ENCODE measurements at places on chromosomes 4 and X.

- DNase-seq: no peak
These were observed 199.6 kb downstream of the BCOR start for GRCh38 chrX:39898147-39898546.

DNA sequence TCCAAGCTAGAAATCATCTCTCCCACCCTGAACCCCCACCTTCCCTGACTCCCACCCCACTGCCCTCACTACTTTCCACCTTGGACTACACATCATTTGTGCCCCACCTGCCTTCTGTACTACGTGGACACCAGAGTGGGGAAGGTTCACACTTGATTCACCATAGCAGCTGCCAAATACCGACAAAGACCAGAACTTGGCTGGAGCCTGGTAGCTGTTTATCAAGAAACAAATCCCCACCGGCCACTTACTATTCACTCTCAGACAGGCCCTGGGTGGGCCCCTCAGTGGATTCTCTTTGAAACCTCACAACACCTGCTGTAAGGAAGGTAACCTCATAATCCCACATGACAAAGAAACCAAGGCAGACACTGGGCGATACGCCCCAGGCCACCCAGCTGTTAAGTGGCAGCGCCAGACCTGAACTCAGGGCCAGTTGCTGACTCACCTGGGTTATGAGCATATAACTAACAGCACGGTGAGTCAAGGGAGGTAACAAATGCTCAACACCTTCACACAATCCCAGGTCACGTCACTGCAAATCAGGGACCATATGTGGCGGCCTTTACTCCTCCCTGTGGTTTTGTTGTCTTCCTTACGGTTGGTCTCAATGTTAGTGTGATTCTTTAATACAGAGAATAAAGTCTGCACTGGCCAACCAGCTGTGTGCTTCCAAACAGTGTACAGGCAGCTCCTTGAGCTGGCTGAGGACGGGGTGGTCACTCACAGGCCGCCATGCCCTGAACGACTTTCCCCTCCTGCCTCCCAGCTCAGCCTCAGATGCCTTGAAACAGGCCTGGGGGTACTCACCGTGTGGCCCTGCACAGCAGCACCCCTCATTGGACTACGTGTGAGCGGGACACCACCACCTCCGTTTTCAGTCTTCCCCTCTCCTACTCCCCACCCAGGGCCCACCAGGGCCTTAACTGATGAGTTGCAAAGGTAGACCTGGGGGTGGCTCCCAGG is 7.5 kb downstream of the WDR1 start:
- DNase-seq: no peak

DNA sequence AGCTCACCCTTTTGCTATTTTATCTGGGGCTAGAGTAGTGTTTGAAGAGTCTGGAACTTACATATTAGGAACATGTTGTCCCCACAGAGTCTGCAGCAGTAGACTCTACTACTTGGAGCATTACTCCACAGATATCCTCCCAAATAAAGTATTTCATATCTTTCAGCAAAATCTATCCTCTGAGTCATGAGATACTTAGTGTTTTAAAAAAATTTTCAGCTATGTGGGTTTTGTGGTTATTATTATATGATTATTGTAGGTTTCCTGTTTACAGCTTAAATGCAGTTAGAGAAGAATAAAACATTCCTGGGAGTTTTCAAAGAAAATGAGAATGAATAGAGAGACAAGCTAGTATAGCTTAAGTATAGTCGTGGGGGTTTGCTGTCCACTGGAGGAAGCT is 30.9 kb downstream of the PAGE2 start:
- DNase-seq: no peak

DNA sequence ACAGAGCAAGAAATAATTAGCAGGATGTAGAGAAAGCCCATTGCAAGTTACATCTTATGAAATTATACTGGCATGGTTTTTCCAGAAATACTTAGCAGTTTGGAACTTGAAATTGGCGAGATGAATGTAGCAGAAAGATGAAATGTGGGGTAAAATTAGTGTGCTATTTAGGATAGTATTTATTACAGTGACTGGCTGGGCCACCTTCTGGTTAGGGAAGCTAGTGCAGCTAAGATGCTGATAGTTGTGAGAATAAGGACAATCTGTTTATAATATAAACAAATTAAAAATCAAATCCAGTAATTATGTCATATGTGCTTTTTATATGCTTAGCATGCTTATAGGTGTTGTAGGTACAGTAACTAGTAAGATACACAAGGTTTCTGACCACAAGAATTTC is 74.8 kb downstream of the IL15 start:
- DNase-seq: no peak

GRCh38 chr4:7546152-7546808 is 111.5 kb upstream of the PSAPL1 start:
- no peak for DNase-seq

DNA sequence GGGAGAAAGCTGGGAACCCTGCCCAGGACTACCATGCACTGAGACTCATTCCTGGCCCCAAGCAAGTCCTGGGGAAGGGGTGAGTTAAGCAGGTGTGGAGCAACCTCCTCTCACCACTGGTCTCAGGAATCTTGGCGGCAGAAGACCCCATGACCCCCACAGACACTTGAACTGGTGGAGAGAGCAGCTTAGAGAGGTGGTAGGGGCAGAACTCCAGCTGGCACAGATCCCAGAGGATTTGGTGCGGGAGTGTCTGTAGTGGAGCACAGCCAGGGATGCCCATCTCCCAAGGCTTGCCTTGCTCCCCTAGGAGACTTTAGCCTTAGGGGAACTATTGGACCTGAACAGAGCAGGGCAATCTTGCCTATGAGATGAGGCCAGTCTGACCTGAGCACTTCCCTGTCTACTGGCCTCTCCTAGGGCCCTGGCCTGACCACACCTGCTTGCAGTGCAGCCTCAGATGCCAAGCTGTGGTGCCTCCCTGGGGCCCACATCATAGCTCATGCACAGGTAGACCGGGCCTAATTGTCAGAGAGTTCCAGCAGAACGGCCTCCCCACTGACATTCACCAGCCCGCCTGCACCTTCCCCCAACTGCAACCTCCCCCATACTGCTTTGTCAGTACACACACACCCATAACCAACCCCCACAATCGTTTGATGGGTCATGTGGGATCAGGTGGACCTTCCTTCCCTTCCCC is 78.0 kb downstream of the NAA11 start:
- DNase-seq: no peak

- no peak for DNase-seq
These were observed 227.0 kb downstream of the C4orf33 start for GRCh38 chr4:129322920-129323319.

- no peak for DNase-seq
These were observed 876 bp downstream of the MPP1 start for GRCh38 chrX:154804261-154804956.

- no peak for DNase-seq
These were observed 190.9 kb upstream of the BANK1 start for GRCh38 chr4:101599620-101600019.

DNA sequence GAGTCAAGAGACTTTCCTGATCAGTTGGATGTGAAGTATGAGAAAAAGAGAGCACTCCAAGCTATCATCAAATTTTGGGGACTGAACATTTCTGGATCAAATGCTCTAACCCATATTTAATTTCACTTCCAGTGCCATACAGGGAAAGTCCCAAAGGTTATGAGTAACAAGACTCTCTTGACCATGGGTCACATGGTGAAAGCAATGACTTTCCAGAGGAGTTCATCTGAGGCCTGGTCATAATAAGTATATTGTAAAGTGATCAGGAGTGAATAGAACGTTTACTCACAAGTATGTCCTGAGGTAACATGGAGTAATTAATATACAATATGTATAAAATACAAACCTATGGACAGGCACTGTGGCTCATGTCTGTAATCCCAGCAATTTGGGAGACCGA is 40.7 kb upstream of the ARMCX5 start:
- DNase-seq: no peak
